ENCODE measurements at places on chromosomes 3 and 15.

- no peak for DNase-seq
These were observed 10.0 kb downstream of the PLXND1 start for GRCh38 chr3:129596194-129597086.

- DNase-seq = no peak
These were observed 238.9 kb downstream of the SUCLG2 start for GRCh38 chr3:67415511-67415910.

GRCh38 chr3:157920822-157921700 is 185.2 kb downstream of the SHOX2 start:
- DNase-seq = no peak

GRCh38 chr15:67511606-67512005 is 9.3 kb upstream of the C15orf61 start:
- DNase-seq = no peak

DNA sequence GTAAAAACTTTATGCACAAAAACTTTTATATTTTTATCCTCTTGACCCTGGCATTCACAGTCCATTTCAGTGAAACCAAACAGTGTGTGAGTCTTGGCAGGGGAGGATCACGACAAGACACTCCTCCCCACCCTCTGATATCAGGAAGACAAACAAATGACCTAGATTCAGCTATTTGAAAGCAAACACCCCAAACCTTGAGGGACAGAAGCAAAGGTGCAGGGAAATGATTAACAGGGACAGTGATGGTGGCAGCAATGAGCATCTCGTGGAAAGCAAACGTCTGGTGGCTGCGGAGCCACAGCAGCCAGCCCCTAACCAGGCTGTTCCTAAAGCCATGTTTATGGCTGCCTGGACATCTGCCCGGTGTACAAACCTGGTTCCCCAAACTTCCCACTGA is 52.1 kb downstream of the FSIP1 start:
- DNase-seq = no peak

GRCh38 chr15:31352911-31353811 is 26.5 kb downstream of the KLF13 start:
- no peak for DNase-seq

- DNase-seq = no peak
These were observed 256.4 kb upstream of the TGFBR2 start for GRCh38 chr3:30350011-30350410.

GRCh38 chr3:180252683-180253082 is 215.9 kb upstream of the PEX5L start:
- no peak for DNase-seq

- DNase-seq = no peak
These were observed 419.7 kb downstream of the ZBTB20 start for GRCh38 chr3:114727373-114727772.

GRCh38 chr3:165839296-165840076 is 2.3 kb upstream of the BCHE start:
- no peak for DNase-seq

DNA sequence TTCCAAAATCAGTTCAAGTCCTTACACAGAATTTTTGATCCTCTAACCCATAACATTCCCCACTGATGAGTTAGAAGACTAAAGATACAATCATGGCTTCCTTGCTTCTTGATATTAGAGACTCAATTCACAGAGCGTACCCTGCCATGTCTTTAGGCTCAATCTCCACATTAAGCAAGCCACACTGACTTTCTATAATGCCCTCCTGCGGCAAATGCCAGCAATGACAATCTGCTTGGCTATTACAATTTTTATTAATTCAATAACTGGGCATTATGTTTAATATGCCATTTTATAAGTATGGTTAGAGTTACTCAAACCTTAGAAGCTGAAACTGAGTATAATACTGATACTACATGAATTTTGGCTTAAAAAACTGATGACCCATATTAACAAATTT is 479.7 kb upstream of the NR2F2 start:
- no peak for DNase-seq

Data from stimulated activated CD8-positive, alpha-beta memory T cell treated with anti-CD3 and anti-CD28 coated beads, Interleukin-4, amount 100 ng/mL, for 1 hour (primary cell).